ENCODE measurements at places on chromosomes 3 and 15.

DNA sequence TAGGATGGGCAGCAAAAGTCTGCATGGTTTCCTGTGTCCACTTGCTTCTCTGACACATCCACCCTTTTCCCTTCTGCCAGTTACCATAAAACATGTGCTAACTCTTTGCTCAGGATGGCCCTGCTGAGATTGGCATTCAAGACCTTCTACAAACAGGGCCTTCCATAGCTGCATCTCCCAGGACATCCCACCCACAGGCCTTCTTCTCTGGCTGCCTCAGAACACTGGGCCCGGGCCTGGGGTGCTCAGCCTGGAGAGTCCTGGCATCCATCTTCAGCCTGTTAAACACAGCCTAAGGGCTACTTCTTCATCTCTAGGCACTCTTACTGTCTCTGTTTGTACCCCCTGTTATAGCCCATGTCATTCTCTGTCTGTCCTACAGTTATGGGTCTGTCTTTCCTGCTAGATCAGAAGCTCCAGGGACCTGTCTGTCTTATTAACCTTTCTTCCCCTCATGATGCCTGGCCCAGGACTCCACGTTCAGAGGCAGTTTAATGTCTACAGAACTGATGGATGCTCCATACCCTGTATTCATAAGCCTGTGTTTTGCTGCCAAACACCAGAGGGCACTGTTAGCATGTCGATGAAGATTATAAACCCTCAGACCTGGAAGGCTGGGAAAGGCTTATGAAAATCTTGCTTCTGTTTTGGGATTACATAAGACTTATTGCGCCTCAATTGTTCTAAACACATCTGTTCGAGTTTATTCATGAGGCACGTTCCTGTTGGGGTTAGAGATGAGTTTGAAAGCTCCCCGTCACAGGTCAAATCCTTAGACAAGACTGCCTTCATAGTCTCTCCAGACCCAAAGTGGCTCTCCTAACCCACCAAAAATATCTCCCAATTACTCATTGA, 16.5 kb downstream of the SEMA3G start:
- peak; percentile 80 for DNase-seq

DNA sequence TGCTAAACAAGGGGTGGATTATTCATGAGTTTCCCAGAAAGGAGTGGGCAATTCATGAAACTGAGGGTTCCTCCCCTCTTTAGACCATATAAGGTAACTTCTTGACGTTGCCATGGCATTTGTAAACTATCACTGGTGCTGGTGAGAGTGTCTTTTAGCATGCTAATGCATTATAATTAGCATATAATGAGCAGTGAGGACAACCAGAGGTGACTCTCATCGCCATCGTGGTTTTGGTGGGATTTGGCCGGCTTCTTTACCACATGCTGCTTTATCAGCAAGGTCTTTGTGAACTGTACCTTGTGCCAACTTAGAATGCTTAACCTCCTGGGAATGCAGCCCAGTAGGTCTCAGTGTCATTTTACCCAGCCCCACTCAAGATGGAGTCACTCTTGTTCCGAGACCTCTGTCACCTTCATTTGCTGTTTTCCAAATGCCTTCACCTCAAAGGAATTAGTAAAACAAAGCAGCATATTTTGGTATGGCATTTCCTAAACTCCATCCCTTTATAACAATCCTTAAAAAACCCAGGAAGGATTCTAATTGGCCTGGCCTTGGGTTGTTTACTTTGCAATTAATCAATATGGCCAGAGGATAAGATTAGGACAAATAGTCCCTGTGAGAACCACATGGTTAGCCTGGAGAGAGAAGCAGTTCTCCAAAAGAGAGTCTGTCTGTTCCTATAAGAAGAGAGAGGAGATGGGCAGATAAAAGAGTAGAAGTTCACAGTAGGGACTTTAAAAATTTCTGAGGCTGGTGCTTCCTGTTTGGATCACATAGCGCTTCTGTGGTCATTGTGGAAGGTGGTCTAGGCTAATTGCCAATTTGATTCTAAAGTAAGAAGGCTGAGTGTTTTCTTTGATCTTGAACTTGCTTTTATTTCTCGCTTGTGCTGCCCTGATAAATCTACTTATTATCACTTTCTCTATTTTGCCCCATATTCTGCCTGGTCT, 155.2 kb upstream of the EOMES start:
- DNase-seq, result no peak

- DNase-seq, result no peak
Measured at GRCh38 chr3:182597621-182598041, 195.7 kb upstream of the ATP11B start.

DNA sequence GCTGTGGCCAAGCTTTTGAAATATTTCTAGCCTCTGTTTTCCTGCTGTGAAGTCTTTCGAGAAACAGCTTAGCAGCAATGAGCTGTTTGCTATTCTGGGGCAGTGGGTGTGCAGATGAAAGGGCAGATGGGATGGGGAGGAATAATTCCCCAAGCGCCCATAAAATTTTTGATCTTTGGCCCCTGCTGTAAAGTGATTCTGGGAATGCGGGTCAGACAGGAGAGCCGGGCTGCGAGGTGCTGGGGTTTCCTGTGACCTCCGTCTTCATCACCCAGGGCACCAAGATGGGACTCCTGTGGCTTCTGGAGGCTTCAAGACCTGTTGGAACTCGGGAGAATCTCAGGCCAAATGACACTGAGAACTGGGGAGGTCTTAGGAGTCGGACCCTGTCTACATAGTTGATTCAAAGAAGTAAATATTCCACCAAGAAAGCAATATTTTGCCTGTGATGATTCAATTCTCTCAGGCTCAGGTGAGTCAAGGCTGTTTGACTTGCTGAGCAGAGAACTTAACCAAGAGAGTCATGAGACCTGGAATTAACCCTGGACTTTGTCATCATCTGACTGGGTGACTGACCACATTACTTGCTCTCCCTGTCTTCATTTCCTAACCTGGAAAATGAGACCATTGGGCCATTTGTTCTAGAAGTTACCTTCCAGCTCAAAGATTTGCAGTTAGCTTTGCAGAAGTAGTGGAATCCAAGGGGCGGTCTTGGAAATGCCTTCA, 86.4 kb downstream of the POLR2M start:
- DNase-seq, result no peak

DNA sequence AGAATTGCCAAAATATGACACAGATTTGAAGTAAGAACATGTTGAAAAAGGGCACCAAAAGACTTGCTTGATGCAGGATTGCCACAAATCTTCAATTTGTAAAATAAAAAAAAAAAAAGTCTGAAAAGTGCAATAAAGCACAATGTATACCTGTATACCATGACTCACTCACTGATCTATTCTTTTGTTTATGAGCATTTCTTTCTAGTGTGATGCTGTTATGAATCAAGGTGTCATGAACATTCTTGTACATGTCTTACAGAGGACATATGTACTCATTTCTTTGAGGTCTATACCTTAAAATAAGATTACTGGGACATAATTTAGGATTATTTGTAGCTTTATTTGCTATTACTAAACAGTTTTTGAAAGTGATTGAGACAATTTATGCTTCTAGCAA, 464.9 kb upstream of the RBMS3 start:
- no peak for DNase-seq

GRCh38 chr15:90143166-90143655, 40.9 kb upstream of the IDH2 start:
- peak; percentile 34 for DNase-seq

GRCh38 chr15:63990454-63990853, 55.8 kb downstream of the DAPK2 start:
- DNase-seq, result no peak

DNA sequence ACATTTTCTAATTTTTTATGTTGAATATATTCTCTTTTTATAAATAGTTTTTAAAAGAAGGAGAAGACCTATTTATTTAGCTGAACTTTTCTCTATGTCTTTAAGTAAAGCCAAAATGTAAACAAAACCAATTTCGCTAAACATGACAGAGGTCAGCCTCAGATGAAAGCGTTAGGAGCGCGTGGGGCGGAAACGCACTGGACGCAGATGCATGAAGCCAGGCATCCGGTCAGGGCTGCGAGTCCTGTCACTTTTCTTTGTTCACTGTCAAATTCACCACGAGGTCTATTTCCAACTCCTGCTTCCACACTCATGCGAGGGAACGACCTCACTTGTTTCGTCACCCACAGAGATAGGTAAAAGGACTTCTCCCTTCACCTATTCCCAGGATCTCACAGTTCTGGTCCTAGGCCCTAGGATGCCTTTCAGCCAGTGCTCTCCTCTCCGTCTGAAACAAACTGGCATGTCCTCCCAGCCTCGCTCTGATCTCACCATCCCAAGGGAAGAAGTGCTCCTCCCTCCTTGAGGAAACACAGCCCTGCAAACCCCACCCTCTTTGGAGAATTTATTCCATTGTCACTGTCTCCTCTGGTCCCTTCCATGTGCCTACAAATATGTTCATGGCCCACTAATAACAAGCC, 57.9 kb downstream of the ITGB5 start:
- DNase-seq, result peak; percentile 55

- no peak for DNase-seq
Measured at GRCh38 chr3:93994056-93994455, 14.1 kb downstream of the ARL13B start.

DNA sequence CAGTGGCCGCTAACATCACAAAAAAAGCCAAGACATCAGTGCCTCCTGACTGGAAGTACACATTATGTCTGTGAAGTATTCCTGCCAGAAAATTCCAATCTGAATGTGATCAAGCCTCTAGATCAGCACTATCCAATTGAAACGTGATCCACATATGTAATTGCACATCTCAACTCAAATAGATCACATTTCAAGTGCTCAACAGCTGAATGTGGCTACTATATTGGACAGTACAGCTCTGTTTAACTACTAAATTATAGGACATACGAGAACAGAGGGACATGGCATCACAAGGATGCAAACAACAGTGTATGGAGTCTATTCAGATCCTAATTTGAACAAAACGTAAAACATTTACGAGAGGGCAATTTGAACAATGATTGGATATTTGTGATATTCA, 542 bp upstream of the UBAP1L start:
- DNase-seq, result no peak

DNA sequence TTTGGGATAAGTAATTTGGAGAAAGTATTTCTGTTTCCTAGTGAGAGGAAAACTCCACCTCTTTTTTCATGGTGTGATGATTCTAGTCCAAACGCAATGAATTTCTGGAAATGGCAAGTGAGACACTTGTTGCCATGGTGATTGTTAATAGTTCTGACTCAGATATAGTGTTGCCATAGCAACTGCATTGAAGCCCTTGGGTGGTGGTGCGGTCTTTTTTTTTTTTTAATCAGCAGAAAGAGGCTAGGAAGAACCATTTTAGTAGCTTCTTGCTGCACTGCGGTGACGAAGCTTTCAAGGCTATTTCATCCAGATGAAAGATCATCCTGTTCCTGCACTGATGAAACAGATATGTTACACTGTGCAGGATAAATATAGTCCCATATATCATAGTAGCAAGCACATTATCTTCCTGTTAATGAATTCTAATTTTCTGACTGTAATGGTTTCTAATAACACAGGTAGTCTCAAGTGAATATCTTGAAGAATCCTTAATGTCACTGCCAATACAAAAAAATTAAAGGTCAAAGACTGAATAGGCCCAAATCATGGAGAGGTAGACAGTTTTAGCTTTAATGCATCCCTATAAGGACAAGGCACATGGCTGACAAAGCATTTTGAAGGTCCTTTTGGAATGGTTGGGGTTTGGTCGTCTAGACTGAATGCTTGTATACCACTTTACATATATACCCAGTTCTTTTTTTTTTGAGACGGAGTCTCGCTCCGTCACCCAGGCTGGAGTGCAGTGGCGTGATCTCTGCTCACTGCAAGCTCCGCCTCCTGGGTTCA, 125.1 kb upstream of the ZBTB20 start:
- no peak for DNase-seq

DNA sequence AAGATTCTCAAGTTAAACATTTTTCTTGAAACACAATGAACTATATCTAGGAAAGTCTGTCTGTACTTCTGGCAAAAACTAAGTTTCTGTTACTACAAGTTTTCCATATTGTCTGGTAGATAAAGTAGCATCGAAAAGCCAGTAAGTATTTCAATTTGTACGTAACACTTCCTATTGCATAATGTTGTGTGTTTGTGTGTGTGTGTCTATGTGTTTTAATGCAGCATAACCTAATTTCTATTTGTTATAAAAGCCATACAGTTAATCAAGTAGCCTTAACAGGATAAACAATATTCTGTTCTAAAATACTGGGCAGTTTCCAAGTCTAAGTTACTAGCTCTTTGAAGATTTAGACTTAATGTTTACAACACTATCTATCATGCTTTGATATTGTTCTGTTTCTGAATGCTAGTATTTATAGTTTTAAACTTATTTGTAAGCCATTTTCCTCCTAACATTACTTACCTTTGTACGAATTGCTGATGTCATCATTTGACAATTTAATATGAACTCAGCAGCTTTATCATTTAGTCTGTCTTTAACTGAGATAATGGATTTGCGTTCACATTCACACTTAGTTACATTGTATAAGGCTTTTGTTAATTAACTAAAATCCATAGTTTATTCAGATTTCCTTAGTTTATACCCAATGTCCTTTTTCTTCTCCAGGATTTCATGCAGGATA, 163.9 kb downstream of the CBLB start:
- DNase-seq, result no peak

DNA sequence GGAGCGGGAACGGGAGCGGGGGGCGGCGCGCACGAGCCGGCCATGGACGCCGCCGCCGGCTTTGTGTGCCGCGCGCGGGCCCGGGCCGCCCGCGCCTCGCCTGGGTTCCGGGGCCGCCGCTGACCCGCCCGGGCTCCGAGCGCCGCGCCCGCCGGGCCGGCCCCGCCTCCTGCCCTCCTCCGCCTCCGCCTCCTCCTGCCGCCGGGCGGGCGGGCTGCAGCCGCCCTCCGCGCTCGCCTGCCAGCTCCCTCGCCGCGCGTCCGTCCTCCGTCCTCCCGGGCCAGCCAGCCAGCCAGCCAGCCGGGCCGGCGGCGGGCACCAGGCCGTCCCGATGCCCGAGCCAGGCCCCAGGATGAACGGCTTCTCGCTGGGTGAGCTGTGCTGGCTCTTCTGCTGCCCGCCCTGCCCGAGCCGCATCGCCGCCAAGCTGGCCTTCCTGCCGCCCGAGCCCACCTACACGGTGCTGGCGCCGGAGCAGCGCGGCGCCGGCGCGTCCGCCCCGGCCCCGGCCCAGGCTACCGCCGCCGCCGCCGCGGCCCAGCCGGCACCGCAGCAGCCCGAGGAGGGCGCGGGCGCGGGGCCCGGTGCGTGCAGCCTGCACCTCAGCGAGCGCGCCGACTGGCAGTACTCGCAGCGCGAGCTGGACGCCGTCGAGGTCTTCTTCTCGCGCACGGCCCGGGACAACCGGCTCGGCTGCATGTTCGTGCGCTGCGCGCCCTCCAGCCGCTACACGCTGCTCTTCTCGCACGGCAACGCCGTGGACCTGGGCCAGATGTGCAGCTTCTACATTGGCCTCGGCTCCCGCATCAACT, at the start of gene ABHD17C:
TSS of gene ABHD17C (plus strand) at position 212 of the 812 bp plus-strand sequence. CDS start at position 332, 120 bp downstream.
- DNase-seq, result peak; percentile 95

GRCh38 chr15:31516874-31517273, 190.2 kb downstream of the KLF13 start:
- DNase-seq, result no peak

GRCh38 chr15:65198571-65198970, 12.7 kb downstream of the CILP start:
- DNase-seq, result no peak

GRCh38 chr15:85314146-85314545, 66.3 kb upstream of the AKAP13 start:
- no peak for DNase-seq

Measured in GM03348 (cell line).